ENCODE measurements at places on chromosomes 12 and 14. TPM values are rescaled to one million over a fixed set of nuclear protein-coding genes. Genes with fewer than 3 reads are reported as not detected.
A peak's percentile ranks its signal among the peaks of the same experiment; 100 is the strongest.

SYCP3 gene
- not detected for total RNA-seq

CORO1C gene
- 441 TPM for total RNA-seq

PRR4 gene
- total RNA-seq: 1.6 TPM

GALNT9 gene
- total RNA-seq: 0.58 TPM

FLRT2 gene
- 5.0 TPM for total RNA-seq

RPGRIP1 gene
- total RNA-seq: not detected

DNA sequence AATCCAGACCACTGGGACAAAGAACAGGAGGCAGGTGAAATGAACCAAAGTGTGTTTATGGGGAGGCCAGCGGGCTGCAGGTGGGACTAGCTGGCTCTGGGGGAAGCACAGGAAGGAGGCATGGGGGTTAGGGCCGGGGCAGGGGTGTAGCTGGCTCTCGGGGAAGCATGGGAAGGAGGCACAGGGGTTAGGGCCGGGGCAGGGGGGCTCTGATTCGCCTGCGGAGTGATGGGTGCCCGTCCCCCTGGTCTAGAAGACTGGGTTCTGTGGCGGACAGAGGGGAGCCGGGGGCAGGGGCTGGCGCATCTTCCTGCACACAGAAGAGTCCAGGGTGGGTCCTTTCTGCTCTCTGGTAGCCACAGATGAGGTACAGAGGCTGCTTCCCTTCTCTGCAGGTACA lies 310.3 kb downstream of the TMEM121 start:
- H3K36me3 ChIP-seq: no peaks in the 10 kb centered on the region
- H3K27ac ChIP-seq: no peak overlapping the region
- H3K4me1 ChIP-seq: no peaks in the 10 kb centered on the region

DNA sequence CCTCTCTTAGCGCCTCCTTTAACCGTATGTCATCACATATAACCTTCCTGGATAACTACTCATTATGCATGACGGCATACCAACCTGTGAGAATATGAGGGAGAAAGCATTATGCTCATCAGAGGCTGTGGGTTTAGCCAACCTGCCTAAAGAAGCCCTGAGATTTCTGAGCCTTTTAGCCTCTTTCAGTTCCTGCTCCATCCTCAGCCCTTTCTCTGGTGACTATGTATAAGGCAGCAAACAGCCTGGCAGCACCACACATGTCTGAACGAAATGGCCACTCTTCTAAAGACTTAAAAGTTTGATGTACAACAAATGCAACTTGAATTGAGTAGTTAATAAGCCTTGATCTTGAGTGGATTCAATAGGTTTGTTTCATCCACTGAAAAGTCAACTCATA lies 64.8 kb upstream of the SOX5 start:
- H3K4me1 ChIP-seq: no peaks in the 10 kb centered on the region
- no peak for DNase-seq
- no peak overlapping the region for H3K4me3 ChIP-seq

- no peaks in the 10 kb centered on the region for H3K27me3 ChIP-seq
- DNase-seq: no peak
- H3K4me1 ChIP-seq: no peaks in the 10 kb centered on the region
Observed at GRCh38 chr12:21980544-21980943, 39.3 kb upstream of the ABCC9 start.

DNA sequence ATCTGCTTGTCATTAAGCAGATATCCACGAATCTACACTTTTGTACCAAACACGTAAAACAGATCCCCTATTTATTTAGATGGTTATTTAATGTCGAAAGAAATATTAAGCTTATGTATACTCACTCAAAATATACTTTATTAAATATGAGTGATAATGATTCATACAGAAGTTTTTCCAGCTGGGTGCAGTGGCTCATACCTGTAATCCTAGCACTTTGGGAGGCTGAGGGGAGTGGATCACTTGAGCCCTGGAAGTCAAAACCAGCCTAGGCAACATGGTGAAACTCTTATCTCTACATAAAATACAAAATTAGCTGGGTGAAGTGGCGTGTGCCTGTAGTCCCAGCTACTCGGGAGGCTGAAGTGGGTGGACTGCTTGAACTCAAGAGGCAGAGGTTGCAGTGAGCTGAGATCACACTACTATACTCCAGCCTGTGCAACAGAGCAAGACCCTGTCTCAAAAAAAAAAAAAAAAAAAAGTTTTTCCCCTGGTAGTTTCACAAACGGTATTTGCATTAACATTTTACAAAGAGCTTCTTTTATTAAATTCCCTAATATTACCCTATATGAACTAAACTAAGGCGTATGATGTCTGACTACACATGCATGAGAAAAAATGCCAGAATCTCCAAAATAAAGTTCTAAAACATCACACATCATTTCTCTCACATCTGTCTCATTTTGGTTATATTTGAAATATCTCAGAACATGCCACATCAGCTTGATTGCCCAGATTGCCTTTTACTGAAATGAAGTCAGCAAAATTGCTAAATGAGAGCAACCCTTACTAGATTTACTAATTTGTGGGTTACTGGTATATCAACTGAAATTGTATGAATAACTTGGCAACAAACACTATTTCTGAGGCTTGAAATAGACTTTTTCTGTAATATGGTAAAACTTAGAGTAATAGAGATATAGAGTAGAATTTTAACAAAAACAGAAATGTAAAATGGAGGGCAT lies 74.9 kb downstream of the PAWR start:
- H3K4me3 ChIP-seq: no peak overlapping the region
- DNase-seq: no peak
- no peak overlapping the region for H3K27ac ChIP-seq
- H3K36me3 ChIP-seq: peaks cover 26% of the 10 kb centered on the region

- no peak overlapping the region for H3K4me3 ChIP-seq
- no peak for DNase-seq
- H3K27me3 ChIP-seq: no peaks in the 10 kb centered on the region
- no peak overlapping the region for H3K27ac ChIP-seq
- H3K4me1 ChIP-seq: no peaks in the 10 kb centered on the region
- H3K36me3 ChIP-seq: no peaks in the 10 kb centered on the region
Observed at GRCh38 chr12:41289501-41289900, 101.4 kb downstream of the PDZRN4 start.

DNA sequence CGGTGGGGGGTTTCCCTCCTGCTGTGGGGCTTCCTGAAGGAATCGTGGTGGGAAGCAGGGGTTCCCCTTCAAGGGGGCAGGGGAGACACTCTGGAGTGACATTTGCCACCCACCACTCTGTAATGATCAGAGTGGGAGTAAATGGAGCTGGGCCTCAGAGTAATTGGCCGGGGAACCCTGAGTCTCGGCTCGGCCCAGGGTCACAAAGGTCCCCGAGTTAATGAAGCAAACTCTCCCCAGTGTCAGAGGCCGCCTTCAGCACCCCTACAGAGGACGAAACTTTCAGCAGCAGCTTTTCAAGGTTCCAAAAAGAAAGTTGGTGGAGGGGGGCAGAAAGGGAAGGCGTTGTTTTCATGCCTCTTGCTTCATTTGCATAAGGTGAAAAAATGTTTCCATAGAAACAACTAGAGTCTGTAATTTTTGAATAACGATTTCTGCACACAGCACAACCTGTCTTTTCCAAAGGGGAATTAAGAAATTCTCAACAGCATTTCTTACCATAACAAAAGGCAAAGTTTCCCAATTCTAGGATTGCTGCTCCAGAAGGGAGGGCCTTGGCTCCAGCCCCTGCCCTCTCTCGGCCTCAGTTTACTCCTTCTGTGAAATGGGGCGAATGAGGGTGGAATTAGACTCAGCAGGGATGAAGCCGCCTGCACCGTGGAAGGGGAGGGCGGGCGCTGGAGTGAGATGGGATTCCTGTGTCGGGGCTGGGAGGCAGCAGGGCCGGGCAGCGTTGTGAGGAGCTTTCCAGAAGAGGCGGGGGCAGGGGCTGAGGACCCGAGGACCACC lies 67.0 kb upstream of the BEGAIN start:
- H3K27me3 ChIP-seq: peaks cover 13% of the 10 kb centered on the region
- H3K4me1 ChIP-seq: no peaks in the 10 kb centered on the region
- no peaks in the 10 kb centered on the region for H3K36me3 ChIP-seq

DNA sequence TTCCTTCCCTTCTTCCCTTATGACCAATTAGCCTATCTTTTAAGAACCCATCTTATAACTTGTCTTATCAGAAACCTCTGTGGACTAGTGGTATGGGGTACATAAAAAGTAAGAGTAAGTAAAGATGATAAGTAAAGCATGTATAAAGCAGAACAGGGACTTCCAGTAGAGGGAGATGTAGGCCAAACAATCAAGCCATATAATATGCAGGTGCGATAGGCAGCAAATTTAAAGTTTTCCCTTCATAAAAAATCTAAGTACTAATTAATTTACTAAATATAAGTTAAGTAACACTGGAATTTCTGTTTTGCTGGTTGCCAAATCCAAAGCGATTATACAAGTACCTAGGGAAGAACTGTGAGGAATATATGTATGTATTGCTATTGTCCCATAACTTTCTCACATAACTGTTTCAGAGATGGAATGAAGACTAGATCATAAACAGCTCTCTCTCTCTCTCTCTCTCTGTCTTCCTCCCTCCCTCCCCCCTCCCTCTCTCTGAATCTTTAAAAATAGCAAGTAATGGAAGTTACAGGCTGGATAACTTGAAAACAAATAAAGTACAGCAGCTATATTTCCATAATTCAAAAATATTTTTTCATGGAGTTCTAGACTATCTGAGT lies 25.7 kb downstream of the METTL25 start:
- no peaks in the 10 kb centered on the region for H3K4me1 ChIP-seq
- peaks cover 11% of the 10 kb centered on the region for H3K36me3 ChIP-seq
- no peak overlapping the region for H3K27ac ChIP-seq
- DNase-seq: no peak
- no peak overlapping the region for H3K4me3 ChIP-seq
- no peaks in the 10 kb centered on the region for H3K27me3 ChIP-seq

DNA sequence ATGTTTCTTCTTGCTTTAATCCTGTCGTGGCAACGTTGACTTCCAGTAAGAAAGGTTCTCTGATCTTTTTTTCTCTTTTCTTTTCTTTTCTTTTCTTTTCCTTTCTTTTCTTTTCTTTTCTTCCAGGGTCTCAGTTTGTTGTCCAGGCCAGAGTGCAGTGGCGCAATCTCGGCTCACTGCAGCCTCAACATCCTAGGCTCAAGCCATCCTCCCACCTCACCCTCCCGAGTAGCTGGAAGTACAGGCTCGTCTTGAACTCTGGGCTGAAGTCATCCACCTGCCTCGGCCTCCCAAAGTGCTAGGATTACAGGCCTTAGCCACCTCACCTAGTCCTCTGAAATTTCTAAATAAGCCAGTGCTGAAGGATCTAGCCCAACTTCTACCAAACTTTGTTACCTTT lies 1.3 kb upstream of the MAP3K9 start:
- H3K27me3 ChIP-seq: no peaks in the 10 kb centered on the region
- no peak overlapping the region for H3K27ac ChIP-seq
- H3K36me3 ChIP-seq: no peaks in the 10 kb centered on the region
- H3K4me1 ChIP-seq: peaks cover 24% of the 10 kb centered on the region
- H3K4me3 ChIP-seq: no peak overlapping the region

- no peak overlapping the region for H3K27ac ChIP-seq
- H3K4me3 ChIP-seq: no peak overlapping the region
- no peaks in the 10 kb centered on the region for H3K4me1 ChIP-seq
- H3K27me3 ChIP-seq: no peaks in the 10 kb centered on the region
- DNase-seq: no peak
Observed at GRCh38 chr14:88029500-88029899, 24.6 kb downstream of the GPR65 start.

DNA sequence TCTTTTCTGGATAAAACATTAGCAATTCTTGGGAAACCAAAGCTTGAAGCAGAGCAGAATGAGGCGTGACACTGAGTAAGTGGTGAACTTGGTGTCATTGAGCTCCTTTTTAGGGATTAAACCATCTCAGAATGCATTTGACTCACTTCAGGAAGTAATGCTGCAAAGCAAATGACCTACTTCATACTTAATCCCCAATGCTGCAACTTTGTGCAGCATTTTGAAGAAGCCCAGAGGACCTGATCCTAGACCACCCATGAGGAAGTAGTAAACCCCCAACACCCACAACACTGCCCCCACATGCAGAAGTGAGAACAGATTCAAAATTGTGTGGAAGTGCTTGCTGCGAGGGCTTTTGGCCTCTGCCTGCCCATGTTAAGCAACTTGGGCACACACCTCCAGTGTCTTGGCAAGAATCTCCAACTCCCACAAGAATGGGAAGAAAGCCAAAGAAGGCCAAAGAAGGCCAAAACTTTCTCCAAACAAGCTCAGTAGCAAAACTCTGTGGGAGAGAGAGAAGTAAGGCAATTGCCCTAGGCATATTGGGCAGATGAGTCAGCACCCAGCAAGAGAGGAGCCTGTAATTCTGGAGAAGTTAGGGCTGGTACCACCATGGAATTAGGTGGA lies 69.2 kb upstream of the ETV6 start:
- H3K4me1 ChIP-seq: peaks cover 52% of the 10 kb centered on the region
- H3K27me3 ChIP-seq: no peaks in the 10 kb centered on the region
- no peak overlapping the region for H3K4me3 ChIP-seq
- no peaks in the 10 kb centered on the region for H3K36me3 ChIP-seq
- no peak for DNase-seq

- H3K4me1 ChIP-seq: peaks cover 17% of the 10 kb centered on the region
- no peaks in the 10 kb centered on the region for H3K27me3 ChIP-seq
Observed at GRCh38 chr14:55454264-55455002, 14.0 kb upstream of the TBPL2 start.

DNA sequence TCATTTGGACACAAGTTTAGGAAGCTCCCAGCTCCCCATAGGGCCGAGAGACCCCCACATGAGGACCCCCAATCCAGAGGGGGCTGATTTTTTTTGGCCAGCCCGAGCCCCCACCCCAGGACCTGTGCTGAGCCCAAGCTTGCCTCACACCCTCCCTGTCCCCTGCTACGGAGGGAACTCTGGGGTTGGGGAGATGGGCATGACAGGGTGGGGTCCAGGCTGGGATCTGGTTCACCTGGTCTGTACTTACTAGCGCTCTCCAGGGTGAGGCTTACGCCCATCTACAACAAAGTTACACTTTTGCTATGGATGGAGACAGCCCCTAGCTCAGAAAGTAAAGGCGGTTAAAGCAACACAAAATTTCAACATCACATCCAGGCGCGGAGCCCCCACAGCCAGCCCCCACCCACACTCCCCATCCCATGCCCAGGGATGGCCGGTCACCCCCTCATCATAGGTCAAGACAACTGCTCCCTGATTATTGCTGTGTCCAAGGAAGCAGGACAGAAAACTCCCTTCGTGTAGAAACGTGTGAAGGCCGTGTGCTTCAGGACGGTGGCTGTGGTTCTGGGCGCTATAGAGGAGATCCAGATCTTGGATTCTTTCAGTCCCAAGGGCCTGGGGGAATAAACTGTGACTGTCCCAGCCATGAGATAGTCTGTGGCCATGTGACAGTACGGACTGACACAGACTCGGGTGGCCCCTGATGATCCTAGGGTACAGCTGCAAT lies 10.7 kb downstream of the SLC25A29 start:
- H3K27me3 ChIP-seq: no peaks in the 10 kb centered on the region
- peak overlapping the region; percentile 17 for H3K27ac ChIP-seq
- H3K4me3 ChIP-seq: no peak overlapping the region
- H3K36me3 ChIP-seq: peaks cover 13% of the 10 kb centered on the region
- H3K4me1 ChIP-seq: peaks cover 58% of the 10 kb centered on the region
